ENCODE measurements at places on chromosomes 13 and 19.

DNA sequence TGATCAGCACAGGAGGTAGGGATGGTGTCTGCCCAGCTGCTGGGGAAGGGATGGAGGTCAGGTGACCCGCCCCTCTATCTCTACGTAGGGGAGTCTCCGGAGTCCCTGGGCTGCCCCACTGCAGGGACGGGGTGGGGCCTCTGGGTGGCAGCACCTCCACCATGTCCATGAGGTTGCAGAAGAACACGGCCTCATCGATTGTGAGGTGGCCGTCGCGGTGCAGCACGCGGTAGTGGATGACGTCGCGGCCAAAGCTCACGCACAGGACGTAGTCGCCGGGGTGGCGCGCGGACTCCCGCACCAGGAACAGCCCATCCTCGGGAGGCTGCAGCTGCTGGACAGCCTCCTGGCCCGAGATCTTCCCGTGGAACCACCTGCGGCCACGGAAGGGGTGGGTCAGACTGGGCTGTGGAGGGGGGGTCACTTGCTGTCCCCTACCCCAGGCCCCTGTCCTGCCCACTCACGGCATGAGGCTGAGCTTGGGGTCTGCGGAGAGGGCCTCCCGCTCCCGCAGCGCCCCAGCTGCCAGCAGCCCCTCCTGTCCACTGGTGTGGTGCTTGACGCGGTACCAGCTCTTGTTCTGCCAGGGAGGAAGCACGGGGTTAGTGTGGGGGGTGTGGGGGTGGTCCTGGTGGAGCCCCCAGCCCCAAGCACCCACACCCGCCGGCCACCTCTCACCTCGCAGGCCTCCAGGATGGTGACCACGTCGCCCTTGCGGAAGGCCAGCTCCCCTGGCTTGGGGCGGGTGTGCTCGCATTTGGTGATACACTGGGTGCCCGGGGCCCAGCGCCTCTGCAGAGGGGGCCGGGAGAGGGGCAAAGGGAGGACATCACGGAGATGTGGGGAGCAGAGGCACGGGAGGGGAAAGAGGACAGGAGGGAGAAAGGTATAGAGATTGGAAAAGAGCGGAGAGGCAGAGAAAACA, 2.3 kb downstream of the MATK start:
- no peak for DNase-seq

DNA sequence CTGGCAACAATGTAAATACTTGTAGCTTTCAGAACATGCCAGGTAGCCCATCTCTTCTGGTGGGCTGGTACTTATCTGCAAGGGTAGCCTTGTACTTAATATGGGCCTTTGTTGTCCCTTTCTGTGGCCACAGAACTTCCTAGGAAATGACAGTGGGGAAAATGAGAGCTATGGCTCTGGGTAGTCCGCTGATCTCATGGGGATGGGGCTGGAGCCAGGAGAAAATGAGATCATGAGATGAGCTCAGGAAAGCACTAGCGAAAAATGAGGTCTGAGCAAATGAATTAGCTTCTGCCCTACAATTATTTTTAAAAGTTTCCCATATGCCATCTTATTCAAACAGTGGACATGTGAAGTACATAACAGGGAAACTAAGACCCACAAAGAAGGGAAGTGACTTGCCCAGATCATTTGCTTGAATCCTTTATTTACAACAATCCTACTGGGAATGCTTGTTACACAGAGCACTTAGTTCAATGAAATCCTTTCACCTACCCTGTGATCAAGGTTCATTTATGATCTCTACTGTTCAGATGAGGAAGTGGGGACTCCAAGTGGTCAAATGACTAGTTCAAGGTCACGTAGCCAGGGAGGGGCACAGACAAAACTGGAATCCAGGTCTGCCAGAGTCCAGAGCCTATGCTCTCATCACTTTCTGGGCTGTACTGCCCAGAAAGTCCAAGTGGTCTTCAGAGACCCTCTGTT, 87.1 kb downstream of the PTPRS start:
- DNase-seq: no peak

GRCh38 chr13:39020853-39021462, 16.9 kb downstream of the PROSER1 start:
- no peak for DNase-seq

- no peak for DNase-seq
Observed at GRCh38 chr13:25167382-25168174, 4.5 kb downstream of the AMER2 start.

DNA sequence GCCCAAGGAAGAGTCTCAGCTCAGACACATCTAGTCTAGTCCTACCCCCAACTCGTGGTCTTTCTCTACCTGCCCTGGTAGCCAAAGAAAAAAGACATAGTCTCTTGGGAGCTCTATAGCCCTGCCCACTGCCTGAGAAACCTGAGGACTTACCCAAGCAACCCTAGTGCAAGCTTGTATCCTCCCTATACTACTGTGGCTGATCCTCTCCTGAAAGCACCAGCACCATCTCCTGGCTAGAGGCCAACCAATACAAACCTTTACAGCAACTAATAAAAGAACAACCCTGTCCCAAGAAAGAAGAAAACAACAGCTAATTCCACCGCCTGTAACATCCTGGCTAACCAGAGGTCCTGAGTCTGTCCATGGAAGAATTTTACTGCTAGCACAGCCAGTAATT, 532.4 kb downstream of the SLITRK6 start:
- DNase-seq: no peak

GRCh38 chr13:58617880-58618665, 986.5 kb downstream of the PCDH17 start:
- no peak for DNase-seq

GRCh38 chr13:74210693-74211393, 76.6 kb upstream of the KLF12 start:
- DNase-seq: no peak

DNA sequence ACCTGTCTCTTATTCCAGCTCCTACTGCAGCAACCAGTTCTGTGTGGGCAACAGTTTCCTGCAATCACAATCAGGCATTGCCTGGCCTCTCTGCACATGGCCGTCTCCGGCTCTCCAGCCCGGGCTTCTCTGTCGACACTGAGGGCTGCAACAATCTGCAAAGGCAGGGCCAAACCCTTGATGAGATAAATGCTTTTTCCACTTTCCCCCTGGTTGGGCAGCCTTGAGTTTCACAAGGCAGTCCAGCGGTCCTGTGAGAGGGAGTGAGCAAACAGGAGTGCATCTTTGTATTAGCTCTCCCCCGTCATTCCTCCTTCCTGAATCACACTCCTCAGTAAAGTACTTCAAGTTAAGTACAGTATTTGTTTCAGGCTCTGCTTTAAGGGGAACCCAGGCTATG, 40.7 kb upstream of the VWA8 start:
- no peak for DNase-seq

GRCh38 chr19:30068528-30069395, 126.7 kb downstream of the URI1 start:
- DNase-seq: no peak

- no peak for DNase-seq
Observed at GRCh38 chr19:57665261-57665806, 3.4 kb upstream of the ZSCAN4 start.

DNA sequence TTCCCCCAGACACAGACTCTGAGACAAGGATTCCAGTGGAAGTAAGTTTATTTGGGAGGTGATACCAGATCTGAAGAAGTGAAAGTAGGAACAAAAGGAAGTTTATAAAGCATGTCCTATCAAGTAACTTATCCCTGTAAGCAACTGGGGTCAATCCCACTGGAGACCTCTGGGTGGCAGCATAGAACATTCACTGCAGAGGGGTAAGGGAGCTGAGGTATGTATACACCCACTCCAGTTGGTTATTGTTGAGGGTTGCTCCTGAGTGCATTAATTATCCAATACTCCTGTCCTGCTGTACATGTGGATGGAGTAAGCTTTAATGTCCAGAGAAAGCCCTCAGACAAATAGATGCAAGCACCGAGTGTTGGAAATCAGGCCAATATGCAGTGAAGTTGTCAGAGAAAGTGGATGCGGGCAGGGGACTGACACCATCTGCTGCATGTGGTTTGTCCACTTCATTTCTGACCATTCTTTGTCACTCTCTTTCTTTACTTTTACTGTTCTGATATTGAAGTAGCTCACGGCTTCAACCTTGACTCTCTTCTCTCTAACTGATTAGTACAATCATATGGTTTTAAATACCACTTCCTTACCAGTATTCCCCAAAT, 46.7 kb downstream of the NOTCH3 start:
- no peak for DNase-seq

DNA sequence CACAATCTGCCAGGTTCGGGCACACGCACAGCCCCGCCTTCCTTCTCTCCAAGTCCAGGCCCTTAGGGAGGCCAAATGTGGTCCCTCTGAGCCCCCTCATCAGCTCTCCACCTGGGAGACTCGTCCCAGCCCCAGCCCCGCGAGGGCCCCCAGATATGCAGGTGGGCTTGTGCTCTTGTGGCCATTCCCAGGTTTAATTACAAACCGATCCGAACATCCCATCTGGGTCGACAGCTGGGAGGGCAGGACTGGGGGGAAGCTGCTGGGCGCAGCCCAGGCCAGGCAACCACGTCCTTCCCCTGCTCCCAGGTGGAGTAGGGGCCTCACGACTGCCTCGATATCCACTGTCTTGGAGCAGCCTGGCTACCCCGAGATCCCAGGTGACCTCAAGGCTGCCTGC, 7.5 kb upstream of the C2CD4C start:
- DNase-seq: no peak

GRCh38 chr13:91058066-91058465, 289.4 kb upstream of the MIR17HG start:
- DNase-seq: no peak

DNA sequence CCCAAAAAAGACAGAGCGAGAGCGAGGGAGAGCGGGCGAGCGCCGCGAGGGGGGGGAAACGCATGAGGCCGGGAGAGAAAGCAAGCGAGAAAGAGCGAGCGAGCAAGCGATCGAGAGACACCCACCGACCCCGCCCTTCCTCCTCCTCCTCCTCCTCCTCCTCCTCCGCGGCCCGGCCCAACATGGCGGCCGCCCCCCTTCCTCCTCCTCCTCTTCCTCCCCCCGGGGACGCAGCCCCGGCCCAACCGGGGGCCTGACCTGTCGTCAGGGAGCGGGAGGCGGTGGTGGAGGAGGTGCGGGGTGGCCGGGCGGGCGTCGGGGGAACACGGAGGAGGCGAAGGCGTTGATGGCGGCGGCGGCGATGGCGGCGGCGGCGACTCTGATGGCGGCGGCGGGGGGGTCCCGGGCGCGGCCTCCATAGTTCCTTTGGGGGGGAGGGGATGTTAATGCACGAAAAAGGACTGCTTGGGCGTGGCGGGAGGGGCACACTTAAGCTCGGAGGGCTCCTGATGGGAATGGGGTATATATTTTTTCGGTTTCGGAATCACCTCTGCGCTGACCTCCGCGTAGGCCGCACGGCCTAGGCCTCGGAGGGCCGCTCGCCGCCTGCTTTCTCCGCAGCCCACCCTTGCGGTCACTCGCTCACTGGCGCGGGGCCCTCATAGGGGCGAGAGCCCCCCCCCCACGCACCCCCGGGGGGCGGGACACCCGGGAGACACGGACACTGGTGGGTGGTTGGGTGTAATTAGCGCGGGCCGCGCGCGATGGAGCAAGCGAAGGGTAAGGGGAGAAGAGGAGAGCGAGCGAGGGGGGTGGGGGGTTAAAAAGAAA, 1.2 kb downstream of the ZC3H4 start:
- peak; percentile 29 for DNase-seq

DNA sequence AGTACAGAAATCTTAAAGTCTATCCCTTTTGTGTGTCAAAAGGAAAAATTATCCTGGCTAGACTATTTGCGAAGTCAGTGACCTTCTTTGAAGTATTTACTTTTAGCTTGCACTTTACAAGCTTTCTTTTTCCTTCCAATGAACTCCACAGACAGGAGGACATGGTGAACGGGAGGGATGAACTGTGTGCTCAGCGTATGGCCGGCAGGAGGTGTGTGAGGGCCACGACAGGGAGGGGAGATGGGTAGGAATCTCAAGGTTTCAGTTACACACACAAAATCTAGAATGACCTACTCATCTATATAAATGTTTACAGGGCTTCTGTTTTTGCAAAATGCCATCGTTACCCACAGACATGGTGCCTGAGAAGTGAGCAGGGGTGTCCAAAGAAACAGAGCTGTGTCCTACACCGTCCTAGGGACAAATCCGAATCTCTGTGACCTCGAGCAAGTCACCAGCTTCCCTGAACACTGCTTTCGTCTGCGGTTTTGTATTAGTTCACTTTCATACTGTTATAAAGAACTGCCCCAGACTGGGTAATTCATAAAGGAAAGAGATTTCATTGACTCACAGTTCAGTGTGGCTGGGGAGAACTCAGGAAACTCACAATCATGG, 537.2 kb downstream of the LIG4 start:
- no peak for DNase-seq

DNA sequence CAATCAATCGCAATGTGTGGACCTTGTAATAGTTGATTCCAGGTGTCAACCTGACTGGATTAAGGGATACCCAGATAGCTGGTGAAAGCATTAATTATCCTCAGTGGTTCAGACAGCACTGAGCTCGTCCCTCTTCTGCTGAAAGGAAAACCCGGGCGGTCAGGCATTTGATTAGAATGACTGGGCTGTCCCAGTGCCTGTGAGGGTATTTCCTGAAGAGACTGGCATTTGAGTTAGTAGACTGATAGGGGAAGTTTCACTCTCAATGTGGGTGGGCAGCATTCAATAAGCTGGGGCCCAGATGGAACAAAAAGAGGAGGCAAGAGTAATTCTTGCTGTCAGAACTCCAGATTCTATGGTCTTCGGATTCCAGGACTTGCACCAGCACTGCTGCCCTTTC, 31.9 kb downstream of the KPNA3 start:
- no peak for DNase-seq
